ENCODE measurements at places on chromosomes 4 and X.

DNA sequence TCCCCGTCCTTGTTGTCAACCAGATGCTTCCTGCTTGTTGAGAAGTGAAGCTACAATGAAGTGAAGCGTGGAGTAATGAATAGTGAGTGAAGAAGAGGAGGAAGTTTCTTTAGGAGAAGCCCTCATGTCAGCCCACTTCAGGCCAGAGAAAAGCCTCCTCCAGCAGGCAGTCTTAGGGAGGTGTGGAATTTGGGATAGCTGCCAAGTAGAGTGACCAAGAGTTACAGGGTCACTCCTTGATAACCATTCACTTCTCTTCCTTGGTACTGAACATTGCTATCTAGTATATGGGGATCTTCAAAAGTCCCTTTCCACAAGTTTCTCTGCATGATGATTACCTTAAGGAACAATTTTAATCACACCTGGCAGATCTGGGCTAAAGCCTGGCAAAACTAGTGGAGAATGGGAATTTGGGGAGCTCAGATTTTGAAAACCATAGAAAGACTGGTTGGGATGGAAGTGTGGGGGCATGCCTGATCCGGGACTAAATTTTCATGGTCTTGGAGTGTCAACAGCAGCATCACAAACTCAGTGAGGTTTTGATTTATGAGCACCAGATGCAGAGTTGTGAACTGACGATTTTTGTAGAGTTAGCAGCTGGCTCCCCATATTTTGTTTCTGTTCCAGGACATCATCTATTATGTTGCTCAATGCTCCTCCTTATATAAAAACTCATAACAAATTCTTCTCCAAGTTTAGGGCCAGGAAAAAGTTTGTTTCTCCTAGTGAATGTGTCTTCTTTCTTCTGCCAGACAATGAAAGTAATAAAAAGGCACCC lies 53.1 kb downstream of the IGSF1 start:
- no peak for DNase-seq

DNA sequence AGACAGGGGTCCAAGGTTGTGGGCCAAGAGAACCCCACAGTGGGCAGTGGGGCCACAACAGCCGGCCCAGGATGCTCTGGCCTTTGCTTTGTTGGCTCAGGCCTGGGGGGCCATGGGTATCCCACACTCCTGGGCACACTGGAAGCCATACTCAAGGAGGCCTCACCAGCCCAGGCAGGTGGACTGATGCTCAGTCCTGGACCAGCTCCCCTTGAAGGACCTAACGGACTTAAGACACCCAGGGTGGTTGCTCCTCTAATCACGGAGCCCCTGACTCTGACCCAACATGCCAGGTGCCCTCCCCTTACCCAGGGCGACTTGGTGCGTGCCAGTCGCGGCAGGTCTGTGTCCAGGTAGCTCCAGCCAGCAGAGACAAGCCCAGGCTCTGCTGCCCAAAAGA lies 50.8 kb downstream of the ZFYVE28 start:
- no peak for DNase-seq

DNA sequence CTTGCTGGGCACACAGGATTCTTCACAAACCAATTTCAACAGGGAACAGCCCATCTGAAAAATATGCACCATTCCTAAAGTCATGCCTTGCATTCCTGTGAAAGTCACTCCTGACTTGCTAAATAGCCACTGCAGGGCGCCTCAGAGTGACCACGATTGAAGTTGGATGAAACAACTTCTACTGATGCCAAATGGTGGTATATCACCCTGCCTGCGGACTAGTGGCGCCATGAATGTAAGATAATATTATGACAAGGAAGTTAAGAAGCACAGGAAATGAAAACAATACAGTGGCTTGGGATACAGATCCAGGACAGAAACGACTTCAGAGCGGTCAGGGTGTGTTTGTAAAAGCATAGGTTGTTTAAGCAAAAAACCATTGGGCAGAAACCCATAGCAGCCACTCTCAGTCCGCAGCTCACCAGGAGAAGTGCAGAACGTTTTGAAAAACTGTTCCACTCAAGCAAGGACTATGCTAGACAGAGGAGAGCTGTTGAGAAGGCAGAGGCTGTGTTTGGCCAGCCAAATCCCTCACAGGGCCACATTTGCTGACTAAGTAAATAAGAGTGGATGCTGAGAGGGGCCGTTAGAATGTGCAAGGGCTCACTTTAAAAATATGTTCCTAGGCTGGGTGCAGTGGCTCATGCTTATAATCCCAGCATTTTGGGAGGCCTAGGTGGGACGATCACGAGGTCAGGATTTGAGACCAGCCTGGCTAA lies 250.4 kb downstream of the PTTG2 start:
- peak; percentile 90 for DNase-seq

DNA sequence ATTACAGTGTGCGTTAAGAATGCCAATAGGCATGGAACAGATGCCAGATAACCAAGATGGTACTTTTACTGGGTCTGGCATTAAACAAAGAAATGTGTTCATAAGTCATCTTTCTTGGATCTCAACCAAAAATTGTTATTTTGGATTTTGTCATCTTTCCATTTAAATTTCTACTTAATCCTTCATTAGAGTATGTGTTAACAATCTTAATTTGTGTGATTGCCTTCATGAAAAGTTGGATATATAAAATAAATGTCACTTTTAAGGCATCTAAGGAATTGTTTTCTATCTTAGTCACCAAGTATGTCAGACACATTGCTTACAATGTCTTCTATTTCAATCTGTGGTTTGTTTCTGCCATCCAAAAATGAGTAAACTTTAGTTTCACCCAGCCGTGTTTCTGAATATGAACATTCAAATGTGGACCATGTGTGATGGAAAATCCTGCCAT lies 87.5 kb downstream of the PALLD start:
- no peak for DNase-seq

GRCh38 chr4:52931243-52931642 lies 69.1 kb downstream of the RASL11B start:
- no peak for DNase-seq

DNA sequence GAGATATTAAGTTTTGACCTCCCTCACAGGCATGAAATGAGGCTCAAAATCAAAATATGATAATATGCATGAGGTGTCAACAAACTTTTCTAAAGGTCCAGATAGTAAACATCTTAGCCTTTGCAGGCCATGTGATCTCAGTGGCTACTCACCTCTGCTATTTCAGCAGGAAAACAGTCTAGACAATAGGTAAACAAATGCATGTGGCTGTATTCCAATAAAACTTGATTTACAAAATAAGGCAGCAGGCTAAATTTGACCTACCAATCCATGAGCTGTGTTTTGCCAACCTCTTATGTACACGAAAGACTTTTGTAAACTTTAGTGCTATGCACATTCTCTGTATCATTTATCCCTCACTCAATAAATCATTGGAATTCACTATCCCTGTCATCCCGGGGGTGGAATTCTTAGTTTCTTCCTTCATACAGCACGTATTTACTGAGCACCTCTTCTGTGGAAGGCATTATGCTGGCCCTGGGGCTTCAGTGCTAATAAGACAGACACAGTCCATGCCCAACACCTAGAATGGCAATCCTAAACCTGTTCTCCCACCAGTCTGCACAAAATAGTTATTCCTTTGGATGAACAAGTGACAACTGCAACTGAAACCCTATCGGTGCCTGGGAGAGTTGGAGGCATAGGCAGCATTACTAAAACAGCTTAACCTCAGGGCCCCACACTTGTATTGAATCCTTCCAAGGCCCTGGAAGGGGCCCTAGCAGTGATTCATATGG lies 19.9 kb downstream of the MAGEB17 start:
- no peak for DNase-seq

GRCh38 chr4:15920723-15921591 lies 17.6 kb downstream of the FGFBP1 start:
- no peak for DNase-seq

GRCh38 chr4:56226579-56226978 lies 160.7 kb downstream of the AASDH start:
- no peak for DNase-seq

DNA sequence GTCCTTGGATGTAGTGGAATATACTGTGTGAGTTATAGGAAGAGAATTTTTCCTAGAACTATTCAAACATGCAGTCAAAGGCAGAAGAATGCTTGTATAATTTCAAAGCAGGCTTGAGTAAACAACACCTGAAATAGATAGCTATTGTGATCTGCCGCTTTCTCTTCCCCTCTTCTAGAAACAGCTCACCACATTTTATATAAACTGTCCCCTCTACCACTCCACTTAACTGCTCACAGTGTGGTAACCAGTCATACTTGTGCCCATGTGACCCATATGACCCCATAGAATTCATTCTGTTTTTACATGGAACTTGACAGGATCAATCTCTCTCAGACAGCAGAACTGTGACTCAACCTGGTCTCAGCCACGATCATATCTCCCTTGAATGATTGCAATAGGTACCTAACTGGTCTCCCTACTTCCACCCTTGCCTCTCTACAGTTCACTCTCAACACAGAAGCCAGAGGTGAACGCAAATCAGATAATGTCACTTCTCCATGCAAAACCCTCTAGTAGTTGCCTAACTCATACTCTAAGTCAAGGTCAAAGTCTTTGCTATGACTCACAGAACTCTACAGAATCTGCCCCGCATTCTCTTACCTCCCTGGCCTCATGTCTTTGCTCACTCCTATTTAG lies 85.6 kb upstream of the EFHC2 start:
- DNase-seq: no peak

DNA sequence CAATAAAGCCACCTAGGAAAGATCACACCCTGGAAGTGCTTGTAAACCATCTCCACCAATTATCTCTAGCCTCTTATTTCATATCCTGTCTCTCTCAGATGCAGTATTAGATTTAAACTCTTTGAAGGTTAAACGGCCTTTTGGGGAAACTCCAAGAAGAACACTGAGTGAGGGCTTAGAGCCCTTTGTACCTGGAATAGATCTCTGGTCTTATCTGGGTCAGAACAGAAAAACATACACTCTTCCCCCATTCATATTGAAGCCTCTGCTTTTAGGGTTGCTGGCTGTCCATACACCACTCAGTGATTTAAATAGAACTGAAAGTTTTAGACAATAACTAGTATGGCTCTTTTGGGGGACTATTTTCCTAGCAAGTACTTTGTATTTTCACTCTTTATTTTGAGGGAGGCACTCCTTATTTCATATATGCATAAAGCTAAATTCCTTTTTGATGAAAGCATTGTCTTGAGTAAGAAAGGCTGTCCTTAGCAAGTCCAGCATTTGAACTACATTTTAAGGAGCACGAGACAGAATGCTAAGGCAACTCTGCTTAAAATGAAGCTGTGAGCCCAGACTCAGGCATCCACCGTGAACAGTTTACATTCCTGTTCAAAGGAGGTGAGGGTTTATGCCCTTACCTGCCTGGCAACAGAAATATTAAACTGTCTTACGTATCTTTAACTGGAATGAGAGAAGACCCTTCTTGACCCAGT lies 17.4 kb downstream of the YY2 start:
- no peak for DNase-seq

GRCh38 chr4:7910263-7910896 lies 29.3 kb downstream of the AFAP1 start:
- DNase-seq: no peak

DNA sequence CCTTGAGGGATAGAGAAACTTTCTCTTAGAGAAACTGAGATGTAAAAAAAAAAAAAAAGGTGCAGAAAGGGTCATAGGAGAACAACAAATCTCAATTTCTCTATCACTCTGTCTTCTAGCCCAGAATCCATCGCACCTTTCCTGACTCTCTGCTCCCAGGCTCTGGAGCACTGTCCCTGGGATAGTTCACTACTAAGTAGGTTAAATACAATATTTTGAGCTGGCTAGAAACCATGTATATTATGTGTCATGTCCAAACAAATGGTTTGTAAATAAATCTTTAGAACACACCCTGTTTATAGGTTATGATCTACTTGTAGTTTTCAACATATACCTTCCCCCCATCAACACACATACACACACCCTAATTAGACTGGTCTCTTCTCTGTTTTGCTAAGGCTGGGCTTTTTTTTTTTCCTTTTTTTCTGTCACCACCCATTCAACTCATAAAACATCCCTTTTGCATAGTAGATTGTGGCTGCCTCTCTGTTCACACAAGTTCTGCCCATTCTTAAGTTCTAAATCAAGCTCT lies 124.4 kb downstream of the KLHL13 start:
- DNase-seq: no peak

- no peak for DNase-seq
These were observed 18.9 kb upstream of the CXCL8 start for GRCh38 chr4:73721435-73721834.

DNA sequence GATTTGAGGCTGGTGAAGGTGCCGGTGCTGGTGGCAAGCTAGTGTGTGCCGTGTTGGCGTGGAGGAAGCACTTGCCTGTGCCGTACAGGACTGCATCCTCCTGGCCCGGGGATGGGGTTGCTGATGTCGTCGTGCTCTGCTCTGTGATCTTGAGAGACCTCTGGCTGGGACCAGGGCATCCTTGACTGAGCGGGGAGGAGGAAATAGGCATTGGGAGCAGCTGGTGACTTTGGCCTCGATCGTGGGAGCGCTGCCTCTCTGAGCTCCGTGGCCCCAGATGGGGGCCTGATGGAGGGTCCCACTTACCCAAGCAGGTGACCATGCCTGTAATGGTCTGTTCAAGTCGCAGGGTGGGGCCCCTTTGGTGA lies 31.5 kb upstream of the CLCN4 start:
- no peak for DNase-seq

GRCh38 chr4:144685911-144686310 lies 40.0 kb downstream of the HHIP start:
- no peak for DNase-seq

GRCh38 chr4:33058998-33059397 lies 2338.8 kb downstream of the PCDH7 start:
- DNase-seq: no peak

GRCh38 chr4:1792832-1793495 lies at the start of gene FGFR3:
TSS of gene FGFR3 (plus strand) at chr4:1793293. CDS start at chr4:1793935, 642 bp downstream.
- peak; percentile 90 for DNase-seq

- peak; percentile 60 for DNase-seq
These were observed 326.5 kb downstream of the ASMT start for GRCh38 chrX:1941321-1941720.

DNA sequence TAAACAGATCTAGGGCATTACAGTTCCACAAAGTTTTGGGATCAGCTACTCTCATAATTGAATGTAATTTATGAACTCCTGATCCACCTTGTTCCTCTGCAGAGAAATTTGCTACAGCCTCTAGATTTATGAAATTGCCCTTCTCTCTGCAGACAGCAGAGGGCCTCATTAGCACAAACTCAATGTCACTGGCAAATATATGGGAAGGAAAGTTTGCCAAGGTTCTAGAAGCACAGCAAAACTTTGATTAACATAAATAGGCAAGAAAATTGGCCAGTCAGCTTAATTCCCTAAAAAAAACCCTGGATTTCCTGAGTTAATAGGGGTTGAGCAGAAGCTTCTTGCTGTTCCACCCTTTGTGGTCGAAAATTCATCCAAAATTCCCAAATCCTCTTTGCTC lies 31.5 kb downstream of the PRPS1 start:
- DNase-seq: no peak

DNA sequence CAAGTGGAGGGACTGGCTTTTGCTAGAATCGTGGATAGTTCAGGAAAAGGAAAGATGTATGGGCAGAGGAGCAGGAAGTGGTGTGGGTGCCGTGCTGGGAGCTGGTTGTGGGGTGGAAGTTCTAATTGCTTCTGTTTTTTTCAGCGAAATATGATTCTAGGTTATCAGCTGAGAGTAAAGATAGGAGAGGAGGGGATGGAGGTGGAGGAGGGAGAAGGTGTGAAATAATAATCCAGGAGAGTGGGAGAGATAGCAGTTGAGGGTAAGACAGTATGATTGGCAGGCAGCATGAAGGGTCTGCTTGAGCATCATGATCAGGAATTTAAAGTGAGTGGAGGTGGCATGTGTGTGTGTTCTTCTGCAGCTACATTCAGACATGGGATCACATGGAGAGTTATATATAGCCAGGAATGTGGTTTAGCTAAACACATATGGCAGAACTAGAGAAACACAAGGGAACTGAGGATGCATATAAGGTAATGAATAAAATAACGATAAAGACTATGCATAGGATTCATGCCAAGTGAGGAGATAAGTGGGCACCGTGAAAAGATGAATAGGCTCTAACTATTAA lies 133.7 kb downstream of the ANK2 start:
- no peak for DNase-seq
